ENCODE measurements at places on chromosomes 2 and 18.
A peak's percentile ranks its signal among the peaks of the same experiment; 100 is the strongest.

DNA sequence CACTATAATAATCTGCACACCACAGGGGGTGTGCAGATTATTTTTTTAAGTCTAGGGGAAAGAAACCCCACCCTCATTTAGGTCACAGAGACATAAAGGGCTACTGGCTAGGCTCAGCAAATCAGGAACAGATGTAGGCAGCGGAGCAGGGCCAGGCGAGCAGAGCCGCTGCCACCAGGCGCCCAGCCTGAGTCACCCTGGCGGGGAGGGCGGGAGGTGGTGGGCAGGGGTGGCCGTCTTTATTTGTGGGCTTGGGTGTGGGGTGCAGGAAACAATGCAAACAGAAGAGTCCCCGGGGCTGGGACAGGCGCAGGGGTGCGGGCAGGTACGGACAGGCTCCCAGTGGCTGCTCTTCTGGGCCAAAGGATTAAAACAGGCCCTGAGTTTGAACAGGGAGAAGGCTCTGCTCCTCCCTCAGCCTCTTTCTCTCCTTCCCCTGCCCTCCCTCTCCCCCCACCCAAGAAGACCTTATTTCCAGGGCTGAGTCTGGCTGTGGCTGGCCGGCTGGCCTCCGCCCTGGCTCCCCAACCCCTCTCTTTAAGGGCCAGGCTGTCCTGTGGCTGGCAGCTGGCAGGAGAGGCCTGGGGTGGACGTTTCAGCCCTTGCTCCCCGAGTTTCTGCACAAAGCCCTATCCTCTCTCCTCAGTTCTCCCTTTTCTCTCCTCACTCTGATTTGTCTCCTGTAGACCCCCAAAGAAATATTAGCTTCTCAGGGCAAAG lies 142.9 kb upstream of the SMAD2 start:
- DNase-seq: no peak

DNA sequence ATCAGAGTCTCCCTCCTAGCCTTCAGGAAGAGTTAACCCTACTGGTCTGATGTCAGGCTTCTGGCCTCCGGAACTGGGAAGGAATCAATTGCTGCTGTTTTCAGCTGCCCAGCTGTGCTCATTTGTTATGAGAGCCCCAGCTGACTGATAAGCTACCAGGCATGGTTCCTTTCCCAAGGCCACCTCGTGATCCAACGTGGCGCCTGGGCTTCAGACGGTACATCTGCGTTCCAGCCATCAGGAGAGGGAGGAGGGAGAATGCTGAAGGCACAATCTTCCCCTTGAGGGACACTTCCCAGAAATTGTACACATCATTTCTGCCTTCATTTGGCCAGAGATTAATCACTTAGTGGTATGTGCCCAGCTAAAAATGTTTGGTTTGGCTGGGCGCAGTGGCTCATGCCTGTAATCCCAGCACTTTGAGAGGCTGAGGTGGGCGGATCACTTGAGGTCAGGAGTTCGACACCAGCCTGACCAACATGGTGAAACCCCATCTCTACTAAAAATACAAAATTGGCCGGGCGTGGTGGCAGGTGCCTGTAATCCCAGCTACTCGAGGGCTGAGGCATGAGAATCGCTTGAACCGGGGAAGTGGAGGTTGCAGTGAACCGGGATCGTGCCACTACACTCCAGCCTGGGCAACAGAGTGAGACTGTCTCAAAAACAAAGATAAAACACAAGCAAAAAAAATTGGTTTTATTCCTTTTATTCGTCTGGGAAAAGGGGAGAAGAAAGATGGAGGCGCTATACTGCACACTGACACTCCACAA lies 10.5 kb upstream of the ARMC9 start:
- DNase-seq: no peak

- DNase-seq: no peak
Measured at GRCh38 chr18:53799134-53799533, 425.3 kb downstream of the MBD2 start.

GRCh38 chr2:18596993-18597392 lies 7.6 kb upstream of the NT5C1B start:
- DNase-seq: no peak

DNA sequence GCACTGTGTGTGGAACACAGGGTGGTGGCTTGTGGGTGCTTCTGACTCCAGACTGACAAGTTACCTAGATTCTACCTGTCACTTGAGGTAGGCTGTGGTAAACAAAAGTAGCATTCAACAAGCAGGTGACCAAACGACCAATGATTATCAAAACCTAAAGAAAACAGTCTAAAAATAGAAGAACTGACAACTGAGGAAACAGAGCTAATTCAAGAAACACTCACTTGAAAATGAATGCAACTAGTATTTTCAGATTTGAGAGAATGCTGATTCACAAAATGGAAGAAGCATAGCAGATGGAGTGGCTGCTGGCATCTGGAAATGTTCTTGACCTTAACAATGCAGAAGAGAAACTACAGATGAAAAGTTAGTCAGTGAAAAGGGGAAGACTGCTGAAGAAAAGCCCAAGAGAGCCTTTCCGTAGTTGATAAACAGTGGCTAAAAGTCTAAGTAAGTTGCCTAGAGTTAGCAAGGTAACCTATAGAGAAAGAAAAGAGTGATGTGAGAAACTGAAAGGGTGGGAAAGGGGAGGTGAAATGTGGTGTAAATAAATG lies 170.4 kb downstream of the NCK2 start:
- no peak for DNase-seq

GRCh38 chr2:129050101-129050500 lies 731.4 kb upstream of the HS6ST1 start:
- DNase-seq: no peak

DNA sequence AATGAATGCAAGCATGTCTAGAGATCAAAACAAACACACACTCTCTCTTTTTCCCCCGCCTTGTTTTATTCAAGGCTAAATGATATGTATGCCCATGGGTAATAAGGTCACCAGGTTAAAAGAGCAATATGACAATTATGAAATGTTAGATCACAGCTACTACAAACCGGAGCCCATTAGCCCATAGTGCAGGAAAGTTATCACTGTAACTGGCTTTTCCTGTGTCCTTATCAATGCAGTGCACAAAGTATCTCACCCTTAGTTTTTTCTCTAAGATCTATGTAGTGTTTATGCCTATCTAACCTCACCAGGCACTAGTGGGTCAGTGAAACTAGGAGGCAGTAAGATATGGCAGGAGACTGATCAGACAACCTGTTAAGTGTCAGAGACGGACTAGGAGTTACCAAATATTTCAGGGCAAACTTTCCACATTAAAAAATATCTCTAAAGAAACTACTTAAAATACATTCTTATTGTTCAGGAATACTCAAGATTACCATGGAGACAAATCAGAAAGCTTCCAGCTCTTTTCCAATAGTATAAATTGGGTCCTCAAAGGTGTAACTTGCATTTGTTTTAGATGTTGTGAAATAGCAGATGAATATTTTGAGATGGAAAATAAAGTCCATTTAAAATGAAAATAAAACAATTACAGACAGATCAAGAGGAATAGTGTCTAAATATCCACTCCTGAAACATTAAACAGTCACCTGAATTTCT lies 282.2 kb downstream of the EXOC6B start:
- DNase-seq: no peak

- DNase-seq: no peak
Measured at GRCh38 chr2:123770996-123771720, 253.9 kb upstream of the CNTNAP5 start.

GRCh38 chr2:159903443-159904126 lies 105.6 kb upstream of the CD302 start:
- DNase-seq: peak; percentile 58

GRCh38 chr2:128488434-128488833 lies 169.8 kb upstream of the HS6ST1 start:
- no peak for DNase-seq

DNA sequence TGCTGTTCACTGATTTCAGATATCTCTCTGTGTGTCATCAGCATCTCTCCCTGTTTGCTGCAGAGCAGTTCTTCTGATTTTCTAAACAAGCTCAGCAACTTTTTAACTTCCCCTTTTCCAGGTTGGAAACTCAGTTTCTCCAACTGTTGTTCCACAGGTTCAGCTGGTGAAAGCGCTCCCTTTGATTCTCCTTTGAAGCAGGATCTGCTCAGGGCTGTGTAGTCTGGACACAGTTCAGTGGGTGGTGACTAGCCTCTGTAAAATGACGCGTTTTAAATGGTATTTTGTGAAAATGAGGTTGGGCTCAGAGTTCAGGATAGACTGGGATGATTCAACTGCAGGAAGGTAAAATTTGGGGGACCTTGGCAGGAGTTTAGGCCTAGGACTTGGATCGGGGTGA lies 106.3 kb downstream of the TRIM43 start:
- DNase-seq: no peak

GRCh38 chr2:72840066-72840465 lies 14.2 kb upstream of the EXOC6B start:
- DNase-seq: no peak

- no peak for DNase-seq
Measured at GRCh38 chr2:127631997-127632581, 13.9 kb upstream of the GPR17 start.

- no peak for DNase-seq
Measured at GRCh38 chr2:174108579-174108978, 139.8 kb downstream of the OLA1 start.

GRCh38 chr2:166439078-166439477 lies 55.0 kb downstream of the SCN7A start:
- DNase-seq: no peak

GRCh38 chr18:3466045-3466444 lies 16.1 kb downstream of the TGIF1 start:
- no peak for DNase-seq

DNA sequence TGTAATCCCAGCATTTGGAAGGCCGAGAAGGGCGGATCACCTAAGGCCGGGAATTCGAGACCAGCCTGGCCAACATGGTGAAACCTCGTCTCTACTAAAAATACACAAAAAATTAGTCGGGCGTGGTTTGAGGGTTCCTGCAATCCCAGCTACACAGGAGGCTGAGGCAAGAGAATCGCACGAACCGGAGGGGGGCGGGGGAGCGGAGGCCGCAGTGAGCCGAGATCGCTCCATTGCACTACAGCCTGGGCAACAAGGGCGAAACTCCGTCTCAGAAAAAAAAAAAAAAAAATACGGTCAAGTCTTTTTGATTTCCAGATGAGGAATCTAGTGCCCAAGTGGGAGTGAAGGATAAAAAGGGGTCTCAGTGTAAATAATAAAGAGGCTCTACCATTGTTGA lies 16.5 kb upstream of the MEIS1 start:
- DNase-seq: no peak

- DNase-seq: no peak
Measured at GRCh38 chr2:112712903-112713584, 7.8 kb upstream of the NT5DC4 start.

GRCh38 chr2:65429786-65430602 lies 2.4 kb downstream of the SPRED2 start:
- no peak for DNase-seq

- DNase-seq: no peak
Measured at GRCh38 chr2:128377071-128377910, 58.6 kb upstream of the HS6ST1 start.

DNA sequence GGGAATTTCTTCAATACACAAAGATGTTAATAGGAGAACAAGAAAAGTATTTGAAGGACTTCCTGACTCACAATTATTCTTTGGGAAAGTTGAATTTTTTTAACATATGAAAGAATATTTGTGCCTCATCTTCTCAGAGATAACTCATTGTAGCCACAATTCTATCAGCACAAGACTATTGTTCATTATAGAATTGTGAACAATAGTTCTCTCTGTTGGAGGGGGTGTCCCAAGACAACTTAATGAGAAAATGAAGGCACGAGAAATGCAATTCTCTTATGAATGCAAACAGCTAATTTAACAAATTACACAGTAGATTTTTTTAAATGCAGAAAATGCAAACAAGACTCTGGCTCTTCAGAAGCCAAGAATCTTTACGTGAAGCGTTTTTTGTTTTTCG lies 157.0 kb downstream of the BARD1 start:
- no peak for DNase-seq

DNA sequence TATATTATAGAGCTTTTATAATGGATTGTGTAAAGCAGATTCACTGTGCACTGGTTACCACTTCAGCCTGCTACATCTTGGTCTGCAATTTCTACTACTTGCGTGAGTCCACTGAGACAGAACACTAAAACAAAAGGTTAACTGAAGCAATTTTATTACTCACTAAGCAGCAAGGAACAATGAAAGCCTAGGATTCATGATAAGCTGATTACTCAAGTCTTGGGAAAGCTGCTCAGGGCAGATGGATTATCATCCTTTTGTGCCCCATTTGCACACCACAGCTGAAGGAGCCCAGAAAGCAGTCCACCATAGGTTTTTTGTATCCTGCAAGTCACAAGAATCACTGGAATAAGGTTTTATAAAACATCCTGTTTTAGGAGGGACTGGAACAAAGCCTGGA lies 1215.2 kb upstream of the TMEFF2 start:
- no peak for DNase-seq

- no peak for DNase-seq
Measured at GRCh38 chr18:33751613-33752221, 173.7 kb downstream of the ASXL3 start.

DNA sequence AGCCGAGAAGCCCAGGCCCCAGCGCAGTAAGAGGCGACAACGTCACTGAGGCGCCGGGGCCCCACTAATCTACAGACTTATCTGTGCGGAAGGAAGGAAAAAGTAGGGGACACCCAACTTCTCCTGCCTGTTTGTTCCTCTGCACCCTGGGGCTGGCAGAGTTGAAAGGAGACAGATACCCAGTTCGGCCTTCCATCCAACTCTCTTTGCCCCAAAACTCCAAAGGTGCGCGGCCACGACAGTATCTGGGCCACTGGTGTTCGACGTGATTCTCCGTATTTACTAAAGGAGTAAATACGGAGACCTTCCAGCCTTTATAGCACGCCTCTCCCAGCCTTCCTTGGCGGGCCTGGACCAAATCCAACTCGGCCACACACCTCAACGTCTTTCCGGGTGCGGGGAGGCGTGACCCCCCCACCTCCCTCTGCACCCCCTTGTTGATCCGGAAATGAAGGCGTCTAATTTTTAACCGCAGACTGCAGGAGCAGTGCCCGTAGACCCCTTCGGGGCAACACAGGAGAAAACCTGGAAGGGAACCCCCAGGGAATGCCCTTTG lies 1.6 kb downstream of the SMAD7 start:
- DNase-seq: no peak

DNA sequence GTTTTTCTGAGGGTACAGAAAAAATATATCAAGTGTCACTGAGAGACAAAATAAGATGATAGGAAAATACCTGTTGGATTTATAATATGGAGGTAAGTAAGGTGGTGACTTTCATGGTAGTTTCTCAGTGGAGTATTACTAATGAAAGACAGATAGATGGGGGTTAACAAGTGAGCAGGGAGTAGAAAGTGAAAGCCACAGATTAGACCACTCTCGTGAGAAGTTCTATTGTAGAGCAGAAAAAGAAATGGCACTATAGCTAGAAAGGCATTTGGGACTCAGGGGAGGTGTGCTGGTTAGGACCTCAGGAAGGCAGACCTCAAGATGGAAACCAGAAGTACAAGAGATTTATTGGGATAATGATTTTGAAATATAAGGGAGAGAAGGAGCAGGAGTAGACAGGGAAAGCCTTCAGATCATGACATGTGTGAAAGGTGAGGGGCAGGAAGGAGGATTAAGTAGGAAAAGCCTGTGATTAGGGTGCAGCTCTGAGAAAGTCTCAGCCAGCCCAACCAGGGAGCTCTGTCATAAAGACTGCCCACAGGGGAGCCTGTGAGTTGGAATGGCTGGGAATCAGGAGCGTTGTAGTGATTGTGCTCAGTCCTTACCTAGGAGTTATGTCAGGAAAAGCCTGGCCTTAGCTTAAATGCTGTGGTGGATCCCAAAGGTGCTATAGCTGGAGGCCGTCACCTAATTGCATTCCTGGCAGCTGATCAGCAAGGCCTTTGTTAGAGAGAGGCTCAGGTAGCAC lies 198.1 kb downstream of the IKZF2 start:
- no peak for DNase-seq
